Activated CD8-positive, alpha-beta T cell treated with anti-CD3 and anti-CD28 coated beads, Interleukin-2, amount 10 ng/mL, durations not matched to agents 7 days and 5 days (primary cell): ENCODE measurements at places on chromosomes 12 and 14. TPM values are rescaled to one million over a fixed set of nuclear protein-coding genes. Genes with fewer than 3 reads are reported as not detected.

ABCD2 gene
- 24.4 TPM for total RNA-seq

TNFAIP2 gene
- 0.23 TPM for total RNA-seq

RBP5 gene
- total RNA-seq, result 0.29 TPM

PTCSC3 gene
- not detected for total RNA-seq

TAS2R9 gene
- not detected for total RNA-seq

BHLHE41 gene
- total RNA-seq, result not detected

BCL2L14 gene
- 5.7 TPM for total RNA-seq

ENDOU gene
- not detected for total RNA-seq

SYCP3 gene
- 2.0 TPM for total RNA-seq
